ENCODE measurements at places on chromosomes 4 and X.
A peak's percentile ranks its signal among the peaks of the same experiment; 100 is the strongest.

- no peak for DNase-seq
These were observed 47.8 kb upstream of the HSD17B10 start for GRCh38 chrX:53481816-53482465.

GRCh38 chr4:83152746-83153145 lies 38.2 kb upstream of the PLAC8 start:
- no peak for DNase-seq

DNA sequence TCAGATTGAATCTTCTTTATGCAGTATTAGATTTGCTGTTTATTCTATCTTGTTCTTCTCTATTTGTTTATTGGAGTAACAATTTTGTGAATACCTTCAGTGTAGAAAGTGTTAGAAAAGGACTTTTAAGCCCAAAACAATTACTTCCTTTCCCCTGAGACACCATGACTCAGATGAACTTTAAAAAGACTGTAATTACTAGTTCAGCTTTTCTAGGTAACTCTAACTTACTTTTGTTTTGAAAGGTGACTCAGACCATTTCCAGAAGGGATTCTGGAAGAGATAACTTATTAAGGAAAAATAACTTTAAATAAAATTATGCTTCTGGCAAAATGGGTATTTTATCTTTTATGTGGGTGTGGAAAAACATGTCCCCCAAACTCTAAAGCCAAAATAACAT lies 561.5 kb upstream of the PCDH10 start:
- no peak for DNase-seq

- DNase-seq: no peak
These were observed 139.7 kb downstream of the MAPK10 start for GRCh38 chr4:86220121-86220520.

GRCh38 chr4:158131027-158131426 lies 41.8 kb downstream of the GASK1B start:
- DNase-seq: no peak

GRCh38 chr4:31058656-31059055 lies 338.5 kb downstream of the PCDH7 start:
- DNase-seq: no peak

DNA sequence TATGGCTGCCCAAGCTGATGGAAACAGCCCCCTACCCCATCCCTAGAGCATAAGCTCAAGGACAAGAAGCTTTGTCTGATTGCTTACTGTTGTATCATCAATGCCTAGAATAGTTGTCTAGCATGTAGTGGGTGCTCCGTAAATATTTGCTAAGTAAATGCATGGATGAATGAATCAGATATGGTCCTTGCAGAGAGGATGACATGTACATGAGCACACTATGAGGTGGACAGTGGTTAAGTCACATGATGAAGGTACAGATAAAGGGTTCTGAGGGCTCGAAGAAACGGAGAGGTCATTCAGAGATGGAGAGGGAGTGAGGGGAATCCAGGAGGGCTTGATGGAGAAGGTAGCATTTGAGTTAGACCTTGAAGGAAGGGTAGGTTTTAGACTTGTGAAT lies 214.2 kb downstream of the RBMX2 start:
- DNase-seq: no peak

DNA sequence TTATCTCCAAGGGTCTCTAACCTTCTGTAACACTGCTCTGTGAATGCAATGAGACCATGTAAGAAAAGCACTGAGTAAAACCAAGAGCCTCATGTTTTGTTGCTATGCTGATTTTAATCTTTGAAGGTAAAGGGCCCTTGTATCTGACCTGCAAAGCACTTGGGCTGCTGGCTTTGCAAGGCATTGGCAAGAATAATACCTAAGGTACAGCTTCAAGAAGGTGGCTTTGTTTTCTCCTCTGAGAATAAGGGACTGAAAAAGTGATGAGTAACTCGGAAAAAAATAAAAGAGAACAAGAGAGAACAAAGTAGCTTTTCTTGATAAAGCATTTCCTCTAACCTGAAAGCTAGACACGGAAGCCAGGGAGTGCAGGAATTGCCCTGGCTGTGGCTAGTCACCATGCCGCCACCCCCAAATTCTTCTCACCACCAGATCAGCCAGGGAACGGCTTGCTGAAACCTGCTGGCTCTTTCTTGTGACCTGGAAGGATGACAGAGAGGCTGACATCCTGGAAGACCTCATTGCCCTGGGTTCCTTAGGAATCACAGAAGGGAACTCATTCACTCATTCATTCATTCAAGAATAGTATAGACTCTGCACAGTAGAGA lies 41.8 kb upstream of the HS3ST1 start:
- peak; percentile 26 for DNase-seq

DNA sequence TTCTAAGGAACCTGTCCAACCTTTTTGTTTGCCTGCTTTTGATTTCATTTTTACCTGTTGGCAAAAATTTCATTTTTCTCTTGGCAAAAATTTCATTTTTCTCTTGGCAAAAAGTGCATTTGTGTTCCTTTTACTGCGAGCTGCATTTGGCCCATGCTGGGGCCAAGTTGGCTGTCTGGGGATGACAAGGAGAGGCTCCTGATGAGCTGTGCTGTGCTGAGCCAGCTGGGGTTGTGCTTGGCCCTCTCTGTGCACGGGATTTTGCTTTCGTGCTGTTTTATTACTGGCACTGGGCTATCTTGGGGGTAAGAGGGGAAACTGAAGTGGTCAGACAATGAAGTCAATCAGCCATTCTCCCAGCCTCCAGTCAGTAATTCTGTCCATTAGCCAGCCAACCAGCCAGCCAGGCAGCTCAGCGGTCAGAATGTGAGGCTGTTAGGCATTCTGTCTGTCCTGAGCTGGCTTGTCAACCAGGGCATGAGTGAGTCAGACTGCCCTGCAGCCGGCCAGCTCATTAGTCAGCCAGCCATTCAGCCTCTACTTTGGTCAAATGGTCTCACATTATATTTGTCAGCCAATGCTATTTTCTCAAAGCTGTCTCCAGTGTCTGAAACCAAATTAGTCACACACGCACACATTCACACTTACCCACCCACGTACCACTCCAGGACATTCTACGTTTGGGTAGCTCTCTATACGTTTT lies 56.9 kb upstream of the PRPS1 start:
- DNase-seq: no peak

DNA sequence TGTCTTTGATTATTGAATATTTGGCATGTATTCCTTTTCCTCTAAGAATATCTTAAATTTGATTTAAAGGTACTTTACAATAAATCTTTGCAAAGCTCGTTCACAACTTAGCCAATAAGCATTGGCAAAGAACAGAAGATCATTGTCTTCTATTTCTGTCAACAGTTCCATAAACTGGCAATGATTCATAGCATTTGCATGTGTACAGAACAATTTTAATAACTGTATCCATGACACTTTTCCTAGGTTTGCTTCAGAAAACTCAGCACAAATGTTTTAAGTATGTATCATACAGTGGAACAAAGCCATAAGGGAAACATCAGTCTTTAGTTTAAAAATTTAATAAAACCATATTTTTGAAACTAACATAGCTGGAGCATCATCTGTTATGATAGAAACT lies 462.7 kb upstream of the RPS6KA3 start:
- DNase-seq: no peak

- DNase-seq: no peak
These were observed 3.4 kb downstream of the ATOH1 start for GRCh38 chr4:93831716-93832496.

- no peak for DNase-seq
These were observed 44.5 kb downstream of the FGFRL1 start for GRCh38 chr4:1055721-1056590.

DNA sequence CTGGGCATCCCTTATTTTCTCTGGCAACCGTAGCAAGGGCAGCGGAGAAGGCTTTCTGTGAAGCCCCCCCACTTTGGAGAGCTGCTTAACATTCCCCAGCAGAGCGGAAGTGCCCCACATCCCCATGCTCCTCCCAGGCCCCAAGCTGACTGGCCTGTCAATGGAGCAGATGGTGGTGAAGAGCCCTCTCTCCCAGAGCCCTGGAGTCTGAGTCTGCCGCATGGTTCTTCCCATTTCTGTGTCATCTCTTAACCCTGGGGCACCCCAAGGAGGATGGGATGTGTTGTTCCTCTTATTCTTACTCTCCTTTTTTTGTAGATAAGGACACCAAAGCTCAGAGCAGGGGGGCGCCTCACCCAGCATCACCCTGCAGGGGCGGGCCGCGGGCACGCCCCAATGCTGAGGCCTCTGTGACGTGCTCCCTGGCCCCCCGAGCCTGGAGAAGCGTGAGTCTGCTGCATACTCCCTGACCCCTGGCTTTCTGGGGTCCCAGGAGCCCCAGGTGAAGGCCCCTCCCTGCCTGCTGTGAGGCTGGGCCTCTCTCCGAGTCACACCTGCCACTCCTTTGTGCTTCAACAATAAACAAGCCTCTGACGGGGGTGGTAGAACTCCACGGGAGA lies 35.9 kb downstream of the ADRA2C start:
- DNase-seq: no peak
